ENCODE measurements at places on chromosomes 2 and 18. TPM values are rescaled to one million over a fixed set of nuclear protein-coding genes. Genes with fewer than 3 reads are reported as not detected.

DNA sequence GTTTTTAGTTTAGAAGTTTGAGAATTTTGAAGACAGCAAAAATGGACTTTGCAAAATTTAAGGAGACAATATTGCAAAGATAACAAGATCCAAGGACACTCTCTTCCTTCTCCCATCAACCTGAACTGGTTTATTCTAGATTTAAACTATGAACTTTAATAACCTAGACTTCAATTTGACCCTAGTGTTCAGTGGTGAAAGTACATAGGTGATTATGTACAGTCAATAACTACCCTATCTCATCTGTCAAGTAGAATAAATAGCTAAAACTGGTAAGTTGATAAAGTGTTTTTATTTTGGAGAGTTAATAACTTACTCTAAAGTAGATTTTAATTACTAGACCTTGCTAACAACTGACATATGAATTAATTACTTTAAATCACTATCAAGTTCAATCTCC, 52.9 kb upstream of the NFE2L2 start:
- no peaks in the 10 kb centered on the region for H3K27me3 ChIP-seq
- no peaks in the 10 kb centered on the region for H3K4me1 ChIP-seq
- peaks cover under 1% of the 10 kb centered on the region for H3K36me3 ChIP-seq
- no peak overlapping the region for H3K27ac ChIP-seq
- no peak for DNase-seq

The HTRA2 gene
- 18.3 TPM for total RNA-seq

DNA sequence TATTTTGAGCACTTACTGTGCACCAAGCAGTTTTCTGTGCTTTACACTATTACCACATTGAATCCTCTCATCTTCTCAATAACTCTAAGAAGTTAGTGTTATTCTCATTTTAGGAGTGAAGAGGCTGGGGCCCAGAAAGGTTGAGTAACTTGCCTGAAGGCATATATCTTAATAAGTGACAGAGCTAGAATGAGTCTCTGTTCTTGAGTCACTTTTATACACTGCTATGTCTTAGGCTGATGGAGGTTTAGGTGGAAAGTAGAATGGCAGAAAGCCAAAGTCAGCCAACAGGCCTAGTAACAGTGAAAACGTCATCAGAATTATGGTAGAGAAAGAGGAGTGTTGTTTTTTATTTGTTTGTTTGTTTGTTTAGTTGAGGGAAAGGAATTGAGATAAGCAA, 27.9 kb upstream of the RPE start:
- H3K27ac ChIP-seq = no peak overlapping the region
- no peak for DNase-seq
- H3K36me3 ChIP-seq = no peaks in the 10 kb centered on the region
- H3K4me1 ChIP-seq = no peaks in the 10 kb centered on the region
- no peaks in the 10 kb centered on the region for H3K27me3 ChIP-seq
- no peak overlapping the region for H3K4me3 ChIP-seq

The ME2 gene
- 46.1 TPM for total RNA-seq

DNA sequence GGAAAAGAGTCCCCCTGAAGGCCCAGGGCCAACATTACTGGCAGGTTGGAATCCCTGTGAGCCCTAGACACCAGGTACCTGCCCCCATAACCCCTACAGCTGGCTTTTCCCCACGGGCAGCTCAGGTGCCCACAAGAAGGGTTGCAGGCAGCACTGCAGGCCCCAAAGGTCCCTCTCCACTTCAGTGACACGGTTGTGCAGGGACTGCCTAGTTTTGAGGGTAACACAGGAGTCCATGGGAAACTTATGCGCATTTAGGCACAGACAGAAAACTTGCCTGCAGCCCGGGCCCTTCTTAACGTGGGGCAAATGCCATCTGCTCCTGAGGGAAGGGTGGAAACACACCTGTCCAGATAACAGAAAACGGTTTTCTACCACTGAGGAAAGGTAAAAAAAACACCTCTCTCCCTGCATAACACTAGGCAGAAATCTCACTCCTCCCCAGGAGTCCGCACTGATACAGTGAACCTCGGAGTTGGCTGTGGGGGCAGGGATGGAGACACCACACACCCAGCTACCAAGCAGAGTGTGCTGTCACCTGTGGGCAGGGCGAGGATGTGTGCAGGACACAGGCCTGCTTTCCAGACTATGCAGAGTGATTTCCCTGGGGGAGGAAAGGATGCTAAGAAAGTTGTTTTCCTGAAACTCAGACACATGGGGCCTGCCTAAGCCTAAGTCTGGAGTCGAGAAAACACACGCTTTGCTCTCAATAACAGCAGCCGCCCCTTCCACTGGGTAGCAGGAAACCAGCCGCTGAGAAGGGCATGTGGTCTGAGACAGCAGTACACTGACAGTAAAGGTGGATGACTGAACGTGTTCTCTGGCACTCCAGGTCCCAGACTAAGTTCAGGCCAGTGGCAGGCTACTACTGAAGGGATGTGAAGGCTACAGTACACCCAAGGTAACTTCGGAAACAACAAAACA, 819.4 kb downstream of the DCDC2C start:
- H3K36me3 ChIP-seq = no peaks in the 10 kb centered on the region
- DNase-seq = no peak
- H3K27me3 ChIP-seq = no peaks in the 10 kb centered on the region
- H3K27ac ChIP-seq = no peak overlapping the region
- no peaks in the 10 kb centered on the region for H3K4me1 ChIP-seq

The TUBA4A gene
- 41.7 TPM for total RNA-seq

- H3K27ac ChIP-seq = no peak overlapping the region
- H3K4me1 ChIP-seq = peaks cover 31% of the 10 kb centered on the region
- no peak for DNase-seq
- H3K4me3 ChIP-seq = no peak overlapping the region
- H3K36me3 ChIP-seq = no peaks in the 10 kb centered on the region
Observed at GRCh38 chr2:98484652-98485452, 40.2 kb downstream of the INPP4A start.

- DNase-seq = no peak
- peaks cover 12% of the 10 kb centered on the region for H3K4me1 ChIP-seq
- no peak overlapping the region for H3K4me3 ChIP-seq
- no peak overlapping the region for H3K27ac ChIP-seq
- H3K36me3 ChIP-seq = no peaks in the 10 kb centered on the region
Observed at GRCh38 chr18:70416496-70416895, 127.7 kb downstream of the SOCS6 start.

The SLC9A4 gene
- not detected for total RNA-seq

GRCh38 chr2:69253611-69254301, 133.3 kb downstream of the GFPT1 start:
- no peaks in the 10 kb centered on the region for H3K36me3 ChIP-seq
- no peak for DNase-seq
- peak overlapping the region; percentile 64 for H3K27ac ChIP-seq
- no peak overlapping the region for H3K4me3 ChIP-seq
- H3K4me1 ChIP-seq = no peaks in the 10 kb centered on the region

- H3K27ac ChIP-seq = no peak overlapping the region
- no peak overlapping the region for H3K4me3 ChIP-seq
- no peaks in the 10 kb centered on the region for H3K36me3 ChIP-seq
- no peak for DNase-seq
Observed at GRCh38 chr2:217986256-217986961, 16.4 kb downstream of the TNS1 start.

The MDH1B gene
- total RNA-seq = 3.3 TPM

DNA sequence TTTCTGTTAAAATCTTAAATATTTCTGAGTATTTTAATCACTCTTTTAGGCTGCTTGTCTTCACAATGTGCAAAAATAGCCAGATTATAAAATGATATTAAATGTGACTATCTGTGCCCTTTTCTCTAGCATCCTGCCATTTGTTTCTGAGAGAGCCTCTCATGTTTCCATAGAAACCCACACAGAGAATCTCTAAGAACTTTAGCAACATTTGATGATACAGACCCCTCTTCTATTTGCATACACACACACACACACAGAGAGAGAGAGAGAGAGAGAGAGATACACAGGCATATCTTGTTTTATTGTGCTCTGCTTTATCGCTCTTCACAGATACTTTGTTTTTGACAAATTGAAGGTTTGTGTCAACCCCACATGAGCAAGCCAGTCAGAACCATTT, 134.5 kb upstream of the DDX18 start:
- no peaks in the 10 kb centered on the region for H3K4me1 ChIP-seq
- no peak for DNase-seq
- H3K36me3 ChIP-seq = no peaks in the 10 kb centered on the region
- no peak overlapping the region for H3K27ac ChIP-seq
- no peak overlapping the region for H3K4me3 ChIP-seq

DNA sequence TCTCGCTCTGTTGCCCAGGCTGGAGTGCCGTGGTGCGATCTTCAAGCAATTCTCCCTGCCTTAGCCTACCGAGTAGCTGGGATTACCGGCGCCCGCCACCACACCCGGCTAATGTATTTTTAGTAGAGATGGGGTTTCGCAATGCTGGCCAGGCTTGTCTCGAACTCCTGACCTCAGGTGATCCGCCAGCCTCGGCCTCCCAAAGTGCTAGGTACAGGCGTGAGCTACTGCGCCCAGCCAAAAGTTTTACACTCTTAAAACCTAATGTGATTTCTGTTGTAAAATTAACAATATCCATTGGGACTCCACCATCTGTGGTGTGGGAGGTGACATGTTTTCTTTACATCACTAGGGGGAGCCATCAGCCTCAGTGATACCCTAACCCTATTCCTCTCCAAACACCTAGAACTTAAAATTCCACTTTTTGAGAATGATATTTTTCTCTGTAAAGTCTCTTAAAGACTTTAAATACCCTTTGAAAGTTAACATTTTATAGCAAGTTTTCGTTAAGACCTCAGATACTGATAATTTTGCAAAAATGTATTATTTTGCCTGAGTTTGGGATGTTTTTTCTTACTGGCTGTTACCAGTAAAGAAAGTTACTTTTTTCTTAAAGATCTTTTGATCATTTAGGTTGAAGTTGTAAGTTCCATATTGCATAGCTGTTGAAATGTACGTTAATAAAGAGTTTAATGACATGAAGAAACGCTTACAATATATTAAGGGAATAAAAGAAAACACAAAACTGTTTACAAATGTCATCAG, 11.6 kb upstream of the EIF2AK2 start:
- H3K36me3 ChIP-seq = no peaks in the 10 kb centered on the region
- H3K27me3 ChIP-seq = no peaks in the 10 kb centered on the region
- DNase-seq = peak; percentile 27
- no peak overlapping the region for H3K27ac ChIP-seq
- H3K4me3 ChIP-seq = no peak overlapping the region
- H3K4me1 ChIP-seq = peaks cover 2% of the 10 kb centered on the region

DNA sequence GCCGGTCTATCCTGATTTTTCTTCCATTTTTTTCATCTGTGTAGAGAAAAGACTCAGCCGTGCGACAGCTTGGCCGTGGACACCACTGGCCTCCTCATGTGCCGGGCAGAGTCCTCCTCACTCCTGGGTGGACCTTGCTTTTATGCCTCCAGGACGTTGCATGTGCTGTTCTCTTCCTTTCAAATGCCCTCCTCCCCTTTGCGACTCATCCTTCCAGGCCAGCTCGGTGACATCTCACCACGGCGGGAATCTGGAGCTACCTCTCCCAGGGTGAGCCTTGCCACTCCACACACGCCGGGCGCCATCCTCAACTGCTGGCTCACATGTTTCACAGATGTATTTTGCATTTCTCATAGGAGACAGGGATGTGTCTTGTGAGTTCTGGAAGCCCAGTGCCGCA, 198.5 kb upstream of the HDAC4 start:
- no peak overlapping the region for H3K4me3 ChIP-seq
- H3K4me1 ChIP-seq = no peaks in the 10 kb centered on the region
- no peaks in the 10 kb centered on the region for H3K27me3 ChIP-seq
- H3K27ac ChIP-seq = no peak overlapping the region
- peak; percentile 10 for DNase-seq
- no peaks in the 10 kb centered on the region for H3K36me3 ChIP-seq

- H3K27me3 ChIP-seq = no peaks in the 10 kb centered on the region
- H3K36me3 ChIP-seq = no peaks in the 10 kb centered on the region
- H3K4me1 ChIP-seq = no peaks in the 10 kb centered on the region
- H3K27ac ChIP-seq = no peak overlapping the region
- H3K4me3 ChIP-seq = no peak overlapping the region
Observed at GRCh38 chr2:134975281-134976009, 56.8 kb downstream of the CCNT2 start.

The RFX8 gene
- not detected for total RNA-seq

GRCh38 chr2:222311319-222311977, 12.7 kb upstream of the PAX3 start:
- H3K27ac ChIP-seq = no peak overlapping the region
- H3K27me3 ChIP-seq = peaks cover 77% of the 10 kb centered on the region
- no peak for DNase-seq
- H3K36me3 ChIP-seq = no peaks in the 10 kb centered on the region

The SULT1C3 gene
- total RNA-seq = not detected

The CDH2 gene
- 0.83 TPM for total RNA-seq

DNA sequence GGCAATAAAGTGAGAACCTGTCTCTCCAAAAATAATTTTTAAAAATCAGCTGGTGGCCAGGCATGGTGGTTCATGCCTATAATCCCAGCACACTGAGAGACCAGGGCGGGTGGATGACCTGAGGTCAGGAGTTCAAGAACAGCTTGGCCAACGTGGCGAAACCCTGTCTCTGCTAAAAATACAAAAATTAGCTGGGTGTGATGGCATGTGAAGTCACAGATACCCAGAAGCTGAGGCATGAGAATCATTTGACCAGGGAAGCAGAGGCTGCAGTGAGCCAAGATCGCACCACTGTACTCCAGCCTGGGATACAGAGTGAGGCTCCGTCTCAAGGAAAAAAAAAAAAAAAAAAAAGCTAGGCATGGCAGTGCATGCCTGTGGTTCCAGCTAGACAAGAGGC, 7.4 kb upstream of the GPR75 start:
- peaks cover 2% of the 10 kb centered on the region for H3K4me1 ChIP-seq
- H3K27ac ChIP-seq = no peak overlapping the region
- DNase-seq = no peak
- H3K36me3 ChIP-seq = peaks cover 48% of the 10 kb centered on the region

DNA sequence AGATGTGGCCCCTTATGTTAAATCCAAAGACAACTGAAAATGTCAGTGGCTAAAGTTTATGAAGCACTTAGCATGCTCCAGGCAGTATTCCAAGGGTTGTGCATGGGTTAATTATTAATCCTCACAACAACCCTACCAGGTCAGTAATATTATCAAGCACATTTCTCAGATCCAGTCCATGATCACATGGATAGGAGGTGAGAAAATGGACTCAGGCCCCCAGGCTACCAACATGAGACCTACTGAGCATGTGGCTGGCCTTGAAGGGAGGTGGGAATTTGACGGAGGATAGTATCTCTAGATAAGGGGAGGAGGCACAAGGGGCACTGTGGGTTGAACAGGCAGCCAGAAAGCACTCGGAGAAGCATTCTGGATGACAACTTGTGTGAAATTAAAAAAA, 412.0 kb downstream of the MEIS1 start:
- no peaks in the 10 kb centered on the region for H3K36me3 ChIP-seq
- H3K27ac ChIP-seq = no peak overlapping the region
- H3K27me3 ChIP-seq = no peaks in the 10 kb centered on the region
- no peaks in the 10 kb centered on the region for H3K4me1 ChIP-seq

Data from upper lobe of left lung (tissue), 6 donors.